ENCODE measurements at places on chromosomes 12 and 14.

GRCh38 chr12:121651320-121651719, 18.1 kb downstream of the MORN3 start:
- DNase-seq: no peak

DNA sequence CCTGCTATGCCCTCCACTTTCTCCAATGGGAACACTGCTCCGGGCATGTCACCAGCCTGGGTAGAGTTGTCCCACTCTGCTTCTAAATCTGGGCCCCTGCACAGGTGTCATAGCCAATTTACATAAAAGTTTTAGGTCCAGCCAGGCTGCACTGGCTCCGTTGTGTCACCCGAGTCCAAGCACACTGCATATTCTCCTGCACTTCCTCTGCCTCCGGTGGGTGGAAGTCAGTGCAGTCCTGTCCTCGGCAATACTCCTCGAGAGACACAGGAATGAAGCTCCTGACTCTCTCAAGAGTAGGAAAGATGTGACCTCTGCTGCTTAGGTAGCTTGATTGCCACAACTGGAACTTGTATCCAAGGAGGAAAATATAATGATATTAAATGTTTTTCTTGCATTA, 15.2 kb downstream of the SLC8A3 start:
- no peak for DNase-seq

GRCh38 chr12:3632754-3633153, 120.2 kb downstream of the CRACR2A start:
- no peak for DNase-seq

- no peak for DNase-seq
Measured at GRCh38 chr12:89289720-89290119, 62.6 kb downstream of the DUSP6 start.
